SW 1271 (cell line): ENCODE measurements at places on chromosomes 3 and 15.

DNA sequence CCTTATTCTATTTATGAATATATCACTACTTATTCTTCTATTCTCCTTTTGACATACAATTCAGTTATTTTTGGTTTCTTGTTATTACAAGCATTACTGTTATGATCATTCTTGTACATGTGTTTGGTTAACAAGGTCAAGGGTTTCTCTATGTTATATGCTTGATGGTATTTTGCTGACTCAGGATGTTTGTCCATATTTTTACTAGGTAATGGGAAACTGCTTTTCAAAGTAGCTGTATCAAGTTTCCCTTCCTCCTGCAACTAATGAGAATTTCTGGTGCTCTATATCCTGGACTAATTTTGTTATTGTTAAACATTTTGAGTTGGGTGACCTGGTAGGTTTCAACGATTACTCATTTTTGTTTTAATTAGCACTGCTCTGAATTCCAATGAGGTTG is 841.0 kb downstream of the OTOL1 start:
- no peak for DNase-seq

DNA sequence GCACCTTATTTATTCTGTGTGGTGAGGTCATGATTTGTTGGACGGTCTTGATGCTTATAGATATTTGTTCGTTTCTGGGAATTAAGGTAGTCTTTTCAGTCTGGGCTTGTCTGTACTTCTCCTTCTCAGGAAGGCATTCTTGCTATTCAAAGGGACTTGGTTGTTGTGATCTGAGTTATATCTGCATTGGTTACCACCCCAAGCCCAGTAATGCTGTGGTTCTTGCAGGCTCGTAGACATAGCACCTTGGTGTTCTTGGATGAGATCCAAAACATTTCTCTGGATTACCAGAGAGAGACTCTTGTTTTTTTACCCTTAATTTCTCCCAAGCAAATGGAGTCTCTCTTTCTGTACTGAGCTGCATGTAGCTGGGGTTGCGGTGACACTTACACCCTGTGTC is 128.0 kb upstream of the CBLB start:
- DNase-seq: no peak

- DNase-seq: no peak
Observed at GRCh38 chr15:95709959-95710695, 620.4 kb upstream of the NR2F2 start.

- DNase-seq: no peak
Observed at GRCh38 chr3:129632556-129632955, 26.1 kb upstream of the PLXND1 start.

DNA sequence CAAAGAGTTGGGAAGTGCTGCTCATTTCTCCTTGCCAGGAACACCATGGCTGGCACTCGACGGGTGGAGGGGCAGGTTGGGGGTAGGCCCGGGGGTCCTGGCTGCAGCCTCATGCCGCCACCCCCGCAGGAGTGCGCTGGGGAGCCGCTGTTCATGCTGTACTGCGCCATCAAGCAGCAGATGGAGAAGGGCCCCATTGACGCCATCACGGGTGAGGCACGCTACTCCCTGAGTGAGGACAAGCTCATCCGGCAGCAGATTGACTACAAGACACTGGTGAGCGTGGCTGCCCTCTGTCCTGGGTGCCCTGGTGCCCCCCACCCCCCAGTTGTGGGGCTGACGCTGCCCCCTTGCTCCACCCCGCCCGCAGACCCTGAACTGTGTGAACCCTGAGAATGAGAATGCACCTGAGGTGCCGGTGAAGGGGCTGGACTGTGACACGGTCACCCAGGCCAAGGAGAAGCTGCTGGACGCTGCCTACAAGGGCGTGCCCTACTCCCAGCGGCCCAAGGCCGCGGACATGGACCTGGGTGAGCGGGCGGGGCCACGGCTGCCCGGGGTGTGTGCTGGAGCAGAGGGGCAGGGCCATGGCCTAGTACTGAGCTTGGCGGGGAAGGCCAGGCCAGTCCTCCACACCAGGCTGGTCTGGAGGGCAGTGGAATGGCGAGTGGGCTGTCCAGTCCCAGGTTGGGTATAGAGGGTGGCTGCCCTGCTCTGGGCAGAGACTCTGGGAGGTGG is 45.1 kb downstream of the PLXNA1 start:
- no peak for DNase-seq

DNA sequence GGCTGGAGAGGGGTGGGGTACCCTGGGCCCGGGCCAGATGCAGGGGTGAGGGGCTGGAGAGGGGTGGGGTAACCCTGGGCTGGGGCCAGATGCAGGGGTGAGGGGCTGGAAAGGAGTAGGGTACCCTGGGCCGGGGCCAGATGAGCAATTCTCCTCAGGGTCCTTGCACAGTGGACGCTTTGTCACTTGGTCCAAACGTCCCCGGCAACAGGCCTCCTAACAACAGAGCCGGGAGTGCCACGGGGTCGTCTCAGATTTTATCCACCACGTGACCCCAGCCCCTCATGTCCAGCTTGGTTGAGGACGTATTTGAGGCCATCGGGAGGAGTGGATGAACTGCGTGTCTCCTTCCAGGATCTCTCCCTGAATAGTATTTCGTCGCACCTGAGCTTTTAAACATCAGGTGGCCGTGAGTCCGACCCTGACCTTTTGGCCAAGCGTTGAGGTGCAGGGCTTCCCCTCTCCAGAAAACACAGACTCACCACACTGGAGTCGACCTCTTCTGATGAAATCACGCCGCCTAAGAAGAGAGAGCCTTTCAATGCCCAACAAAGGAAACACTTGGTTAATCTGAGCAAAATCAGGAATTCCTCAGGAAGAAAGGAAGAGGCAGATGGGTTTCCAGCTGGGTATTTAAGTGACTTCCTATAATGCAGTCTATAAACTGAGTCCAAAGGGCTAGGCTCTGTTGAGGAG is 12.8 kb upstream of the LRRC15 start:
- no peak for DNase-seq

- no peak for DNase-seq
Observed at GRCh38 chr3:156705761-156706616, 31.6 kb downstream of the TIPARP start.

DNA sequence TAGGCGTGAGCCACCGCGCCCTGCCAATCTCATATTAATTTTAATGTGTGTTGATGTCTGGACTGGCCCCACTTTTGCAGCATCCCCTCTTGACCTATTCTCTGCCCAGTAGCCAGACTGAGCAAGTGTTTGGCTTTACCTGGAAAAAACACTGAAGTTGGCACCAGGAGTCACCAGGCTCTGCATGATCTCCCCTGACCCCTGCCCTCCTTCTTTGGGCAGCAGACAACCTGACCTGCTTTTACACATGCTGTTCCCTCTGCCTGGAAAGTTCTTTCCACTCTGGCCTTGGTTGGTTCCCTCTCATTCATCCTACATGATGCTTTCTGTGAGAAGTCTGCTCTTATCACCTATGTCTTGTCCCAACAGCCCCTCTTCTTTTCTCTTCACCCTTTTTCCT is 67.9 kb upstream of the SLC2A2 start:
- no peak for DNase-seq

DNA sequence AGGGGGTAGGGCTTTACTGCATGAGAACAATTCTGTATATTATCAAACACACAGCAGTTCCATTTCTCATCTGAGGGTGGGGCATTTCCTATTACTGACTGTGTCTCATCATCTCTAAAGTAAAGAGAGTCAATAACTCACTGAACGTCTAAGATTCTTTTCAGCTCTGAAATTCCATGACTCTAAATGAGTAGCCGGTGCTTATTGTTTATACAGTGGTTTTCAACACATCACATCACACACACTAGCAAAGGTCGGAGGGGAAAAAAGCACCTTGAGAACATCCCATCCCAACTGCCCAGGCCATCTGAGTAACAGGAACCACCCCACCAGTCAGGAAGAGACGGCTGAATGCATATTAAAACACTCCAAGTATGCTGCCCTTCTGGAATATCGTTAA is 196.0 kb downstream of the SUCLG2 start:
- DNase-seq: no peak

DNA sequence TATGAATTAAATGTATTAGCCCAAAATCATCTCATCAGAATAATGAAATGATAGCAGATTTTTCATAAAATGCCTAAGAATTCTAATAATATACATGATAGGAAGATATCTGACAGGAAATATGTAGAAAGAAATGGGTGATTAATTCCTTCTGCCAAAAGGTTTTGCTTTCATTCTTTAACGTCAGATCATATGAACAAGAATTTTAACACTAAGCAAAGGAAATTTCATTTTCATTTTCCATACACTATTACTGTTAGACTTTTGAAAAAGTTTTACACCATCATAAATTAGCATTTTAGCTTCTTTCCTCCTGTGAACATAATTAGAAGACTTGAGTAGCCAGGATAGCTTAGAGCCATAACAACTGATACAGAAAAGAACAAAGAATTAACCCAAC is 1099.9 kb downstream of the NSUN3 start:
- no peak for DNase-seq

DNA sequence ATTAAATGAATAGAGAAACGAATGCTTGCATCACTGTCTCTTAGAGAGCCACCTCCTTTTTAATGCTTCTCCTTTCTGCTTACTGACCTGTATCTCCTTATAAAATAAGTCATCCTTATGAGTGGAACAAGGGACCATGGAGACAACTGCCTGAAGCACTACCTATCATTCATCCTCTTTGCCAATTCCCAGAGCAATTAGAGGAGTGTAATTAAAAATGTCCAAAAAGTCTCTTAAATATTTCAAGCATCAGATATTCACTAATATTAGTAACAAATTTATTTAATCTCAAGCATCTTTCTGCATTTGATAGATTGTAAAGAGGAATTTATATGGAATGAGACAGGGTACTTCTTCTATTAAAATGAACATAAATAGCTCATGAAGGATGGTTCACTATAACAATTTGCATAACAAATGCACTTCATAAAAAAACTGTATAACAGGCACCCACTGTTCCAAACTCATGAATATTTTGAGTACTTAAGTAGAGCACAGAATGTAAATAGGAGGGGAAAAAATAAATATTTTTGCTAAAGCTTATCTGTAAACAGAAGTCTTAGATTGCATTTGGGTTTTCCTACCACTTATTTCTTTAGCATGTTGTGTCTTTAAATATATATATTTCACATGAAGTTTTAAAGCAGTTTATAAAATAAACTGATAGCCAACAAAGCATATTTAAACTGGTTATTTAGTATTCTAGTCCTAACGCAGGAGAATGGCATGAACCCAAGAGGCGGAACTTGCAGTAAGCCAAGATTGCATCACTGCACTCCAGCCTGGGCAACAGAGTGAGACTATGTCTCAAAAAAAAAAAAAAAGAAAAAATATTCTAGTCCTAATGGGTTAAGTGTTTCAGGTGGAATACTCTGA is 269.3 kb downstream of the TBL1XR1 start:
- DNase-seq: no peak

DNA sequence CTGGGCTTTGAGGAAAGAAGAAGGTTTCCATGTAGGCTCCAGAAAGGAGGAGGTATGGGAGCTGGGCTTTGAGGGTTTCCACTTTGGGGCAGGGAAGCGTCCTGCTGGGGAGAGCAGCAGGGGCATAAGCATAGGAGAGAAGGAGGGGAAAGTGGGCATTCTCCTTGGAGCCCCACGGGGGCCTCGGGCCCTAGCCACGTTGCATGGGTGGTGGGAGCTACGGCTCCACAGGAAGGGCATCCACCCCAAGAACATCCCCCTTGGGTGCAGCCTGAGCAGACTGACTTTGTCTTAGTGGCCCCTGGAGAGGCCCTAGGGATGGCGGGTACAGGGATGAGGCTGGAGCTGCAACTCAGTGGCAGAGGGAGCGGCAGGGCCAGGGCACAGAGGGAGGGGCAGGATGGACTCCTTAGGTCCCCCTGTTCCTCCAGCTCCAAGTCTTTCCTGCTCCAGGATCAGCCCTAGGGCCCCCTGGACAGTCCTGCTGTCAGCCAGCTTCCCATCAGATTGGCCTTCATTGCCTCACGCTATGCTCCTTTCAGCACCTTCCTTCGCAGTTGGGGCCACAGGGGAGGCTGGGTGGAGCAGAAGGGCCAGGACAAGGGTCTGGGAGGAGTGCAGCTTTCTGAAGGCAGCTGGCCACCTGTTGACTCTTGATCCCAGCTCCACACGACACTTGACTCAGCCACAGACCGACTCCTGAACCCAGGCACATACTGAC is 22.9 kb downstream of the PRR20G start:
- no peak for DNase-seq

GRCh38 chr3:124032311-124032880 is 40.5 kb upstream of the ROPN1 start:
- peak; percentile 47 for DNase-seq

DNA sequence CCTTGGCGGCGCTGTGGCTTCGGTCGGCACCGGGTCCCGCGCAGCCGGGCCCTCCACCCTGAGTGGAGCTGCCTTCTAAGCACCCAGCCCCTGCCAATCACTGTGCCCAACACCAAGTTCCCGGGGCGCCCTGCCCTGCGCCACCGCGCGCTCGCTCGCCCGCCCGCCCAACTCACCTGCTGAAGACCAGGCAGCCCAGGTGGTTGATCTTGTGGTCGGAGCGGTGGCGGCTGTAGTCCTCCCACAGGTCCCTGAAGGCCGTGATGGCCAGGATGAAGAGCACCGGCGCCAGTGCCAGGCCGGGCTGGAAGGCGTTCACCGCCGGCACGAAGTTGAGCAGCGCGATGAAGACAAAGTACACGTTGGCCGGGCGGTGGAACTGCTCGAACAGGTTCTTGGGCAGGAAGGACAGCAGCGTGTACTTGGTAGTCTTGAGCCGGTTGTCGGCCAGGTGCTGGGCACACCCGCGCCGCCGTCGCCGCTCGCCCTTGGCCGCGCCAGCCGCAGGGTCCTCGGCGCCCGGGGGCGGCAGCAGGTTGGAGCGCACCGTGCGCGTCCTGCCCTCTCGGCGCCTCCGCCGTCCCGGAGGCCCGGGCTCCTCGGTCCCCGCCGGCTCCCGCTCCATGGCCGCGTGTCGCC is 536 bp downstream of the ATP10A start:
- no peak for DNase-seq

DNA sequence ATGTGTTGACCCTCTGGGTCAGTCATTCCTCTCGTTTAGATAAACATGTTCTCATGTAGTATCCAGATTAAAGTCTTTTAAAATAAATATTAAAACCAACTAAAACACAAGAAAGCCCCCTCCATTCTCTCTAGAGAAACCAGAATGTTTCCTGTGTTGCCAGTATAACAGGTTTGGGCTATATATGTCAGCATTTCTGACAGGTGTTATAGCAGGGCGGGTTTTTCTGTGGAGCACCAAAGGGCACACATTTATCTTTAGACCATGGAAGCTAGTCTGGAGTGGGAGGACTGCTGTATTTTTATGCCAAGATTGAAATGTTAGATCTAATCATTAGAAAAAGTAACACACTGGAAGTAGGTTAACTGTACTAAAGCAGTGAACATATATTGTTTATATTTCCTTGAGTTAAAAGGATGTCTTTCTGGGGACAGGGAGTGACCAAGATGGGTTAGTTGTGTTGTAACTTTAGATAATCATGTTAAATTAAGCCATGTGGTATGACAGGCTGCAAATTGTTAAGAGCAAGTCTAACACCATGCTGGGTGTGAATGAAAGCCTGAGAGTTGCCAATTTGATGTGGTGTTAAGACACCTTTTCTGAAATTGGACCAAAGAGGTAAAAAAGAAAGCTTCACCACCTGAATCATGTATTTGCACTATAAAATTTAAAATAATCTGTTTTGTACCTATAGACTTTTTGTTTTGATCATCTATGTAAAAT is 15.6 kb downstream of the KCTD6 start:
- DNase-seq: no peak

- no peak for DNase-seq
Observed at GRCh38 chr15:94348084-94348483, 116.7 kb downstream of the MCTP2 start.

- no peak for DNase-seq
Observed at GRCh38 chr3:39189150-39189958, 3.0 kb downstream of the XIRP1 start.
